Liver (tissue), 10 donors: ENCODE measurements at places on chromosomes 5 and 9. TPM values are rescaled to one million over a fixed set of nuclear protein-coding genes. Genes with fewer than 3 reads are reported as not detected.

GRCh38 chr5:126866851-126867636 lies 90.1 kb downstream of the LMNB1 start:
- H3K4me1 ChIP-seq, result no peaks in the 10 kb centered on the region
- H3K27me3 ChIP-seq, result no peaks in the 10 kb centered on the region
- no peak overlapping the region for H3K27ac ChIP-seq
- no peaks in the 10 kb centered on the region for H3K36me3 ChIP-seq

DNA sequence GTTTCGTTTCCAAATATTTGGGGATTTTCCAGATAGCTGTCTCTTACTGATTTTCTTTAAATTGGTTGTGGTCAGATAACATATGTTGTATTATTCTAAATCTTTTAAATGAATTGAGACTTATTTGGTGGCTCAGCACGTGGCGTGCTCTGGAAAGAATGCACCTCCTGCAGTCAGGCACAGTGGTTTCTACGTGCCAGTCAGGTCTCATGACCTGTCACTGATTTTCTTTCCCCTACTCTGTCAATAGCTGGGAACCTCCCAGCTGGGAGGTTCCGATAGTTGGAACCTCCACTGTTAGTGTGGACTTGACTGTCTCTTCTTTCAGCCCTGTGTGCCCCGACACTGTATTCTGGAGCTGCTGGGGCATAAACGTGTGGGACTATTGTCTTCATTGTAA lies 27.6 kb downstream of the TRIP13 start:
- H3K4me3 ChIP-seq, result no peak overlapping the region
- no peaks in the 10 kb centered on the region for H3K27me3 ChIP-seq
- H3K4me1 ChIP-seq, result no peaks in the 10 kb centered on the region
- no peaks in the 10 kb centered on the region for H3K36me3 ChIP-seq
- no peak for DNase-seq
- no peak overlapping the region for H3K27ac ChIP-seq

DNA sequence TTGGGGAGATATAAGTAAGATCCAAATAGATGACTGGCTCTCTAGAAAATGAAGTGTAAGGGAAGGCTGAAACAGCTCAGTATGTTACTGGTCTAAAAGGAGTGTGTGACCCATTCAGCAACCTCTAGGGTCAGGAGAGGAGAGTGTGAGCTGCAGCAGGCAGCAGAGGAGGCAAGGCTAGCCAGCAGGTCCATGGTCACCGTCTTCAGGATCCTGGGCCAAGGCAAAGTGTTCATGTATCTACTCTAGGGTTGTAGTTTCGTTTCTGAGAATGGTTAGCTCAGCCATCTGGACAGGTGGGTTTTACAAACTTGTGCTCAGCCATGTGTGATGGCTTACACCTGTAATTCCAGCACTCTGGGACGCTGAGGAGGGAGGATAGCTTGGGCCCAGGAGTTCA lies 13.7 kb downstream of the MYO10 start:
- no peaks in the 10 kb centered on the region for H3K27me3 ChIP-seq
- DNase-seq, result no peak
- H3K27ac ChIP-seq, result no peak overlapping the region
- no peak overlapping the region for H3K4me3 ChIP-seq
- no peaks in the 10 kb centered on the region for H3K36me3 ChIP-seq

- no peak for DNase-seq
- no peaks in the 10 kb centered on the region for H3K27me3 ChIP-seq
- no peak overlapping the region for H3K27ac ChIP-seq
- peaks cover 3% of the 10 kb centered on the region for H3K4me1 ChIP-seq
Measured at GRCh38 chr5:18702821-18703220, 1068.6 kb downstream of the TAF11L14 start.

DNA sequence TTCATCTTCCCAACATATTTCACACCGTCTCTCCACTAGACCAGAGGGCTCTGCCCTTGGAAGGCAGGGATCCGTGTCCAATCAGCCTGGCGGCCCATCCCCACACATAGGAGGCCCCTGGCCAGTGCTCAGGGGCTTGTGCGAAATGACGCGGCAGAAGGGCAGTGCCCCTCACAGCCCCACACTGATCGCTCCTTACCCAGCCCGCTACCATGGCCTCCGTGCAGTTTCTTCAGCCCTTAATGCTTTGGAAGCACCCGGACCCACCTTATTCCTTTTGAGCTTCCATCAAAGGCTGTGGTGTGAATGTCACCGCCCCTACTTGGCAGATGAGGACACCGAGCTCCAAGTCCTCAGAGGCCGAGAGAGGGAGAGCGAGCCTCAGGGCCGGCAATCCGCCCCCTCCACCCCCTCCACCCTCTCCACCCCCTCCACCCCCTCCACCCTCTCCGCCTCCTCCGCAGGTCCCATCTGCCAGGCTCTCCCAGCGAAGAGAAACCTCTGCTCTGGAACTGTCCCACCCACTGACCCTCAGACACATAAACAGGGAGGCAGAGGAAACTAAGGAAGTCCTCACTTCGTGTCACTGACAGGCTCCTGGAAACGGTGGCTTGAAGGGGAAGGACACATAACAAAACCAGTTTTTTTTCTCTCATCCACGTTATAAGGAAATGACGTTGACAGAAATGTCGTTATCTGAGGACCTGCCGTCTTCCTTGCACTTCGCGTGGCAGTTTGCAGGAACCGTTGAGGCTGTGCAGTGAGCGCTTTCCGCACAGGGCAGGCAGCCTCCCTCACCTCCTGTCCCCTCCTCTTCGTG lies 13.9 kb downstream of the QSOX2 start:
- no peaks in the 10 kb centered on the region for H3K36me3 ChIP-seq
- no peak overlapping the region for H3K4me3 ChIP-seq
- no peaks in the 10 kb centered on the region for H3K27me3 ChIP-seq

DNA sequence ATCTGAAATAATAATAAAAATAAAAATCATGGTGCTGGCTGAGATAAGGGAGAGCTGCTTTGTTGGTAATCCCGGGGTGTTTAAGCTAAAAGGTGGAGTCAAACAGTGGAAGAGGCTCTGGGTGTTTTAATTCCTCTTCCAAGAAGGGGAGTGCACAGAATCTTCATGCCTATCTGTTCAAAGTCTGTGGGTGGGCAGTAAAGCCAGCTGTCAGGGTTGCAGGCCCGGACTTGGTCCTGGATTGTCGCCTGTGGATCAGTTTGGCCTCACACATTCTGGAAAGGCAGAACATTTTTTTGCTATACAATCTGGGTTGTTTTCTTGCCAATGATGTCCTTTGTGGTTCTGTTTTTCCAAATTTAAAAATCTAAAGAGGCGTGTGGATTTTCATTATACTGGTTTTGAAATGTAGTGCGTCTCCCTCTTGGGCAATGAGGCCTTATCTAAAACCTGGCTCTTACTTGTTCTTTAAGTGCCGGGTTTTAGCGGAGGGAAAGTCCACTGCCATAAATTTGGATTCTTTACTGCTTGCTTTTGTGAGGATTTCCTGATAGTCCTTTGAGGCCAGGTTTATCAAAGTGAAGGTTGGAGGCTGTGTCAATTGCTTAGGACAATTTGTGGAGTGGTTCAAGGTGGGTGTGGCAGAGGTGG lies 5.8 kb downstream of the ANKDD1B start:
- no peak for DNase-seq
- H3K36me3 ChIP-seq, result no peaks in the 10 kb centered on the region
- H3K27ac ChIP-seq, result no peak overlapping the region
- H3K4me3 ChIP-seq, result no peak overlapping the region

- no peaks in the 10 kb centered on the region for H3K36me3 ChIP-seq
- H3K27ac ChIP-seq, result no peak overlapping the region
- H3K27me3 ChIP-seq, result no peaks in the 10 kb centered on the region
- H3K4me1 ChIP-seq, result no peaks in the 10 kb centered on the region
- DNase-seq, result no peak
Measured at GRCh38 chr9:110106661-110107060, 101.3 kb downstream of the C9orf152 start.

DNA sequence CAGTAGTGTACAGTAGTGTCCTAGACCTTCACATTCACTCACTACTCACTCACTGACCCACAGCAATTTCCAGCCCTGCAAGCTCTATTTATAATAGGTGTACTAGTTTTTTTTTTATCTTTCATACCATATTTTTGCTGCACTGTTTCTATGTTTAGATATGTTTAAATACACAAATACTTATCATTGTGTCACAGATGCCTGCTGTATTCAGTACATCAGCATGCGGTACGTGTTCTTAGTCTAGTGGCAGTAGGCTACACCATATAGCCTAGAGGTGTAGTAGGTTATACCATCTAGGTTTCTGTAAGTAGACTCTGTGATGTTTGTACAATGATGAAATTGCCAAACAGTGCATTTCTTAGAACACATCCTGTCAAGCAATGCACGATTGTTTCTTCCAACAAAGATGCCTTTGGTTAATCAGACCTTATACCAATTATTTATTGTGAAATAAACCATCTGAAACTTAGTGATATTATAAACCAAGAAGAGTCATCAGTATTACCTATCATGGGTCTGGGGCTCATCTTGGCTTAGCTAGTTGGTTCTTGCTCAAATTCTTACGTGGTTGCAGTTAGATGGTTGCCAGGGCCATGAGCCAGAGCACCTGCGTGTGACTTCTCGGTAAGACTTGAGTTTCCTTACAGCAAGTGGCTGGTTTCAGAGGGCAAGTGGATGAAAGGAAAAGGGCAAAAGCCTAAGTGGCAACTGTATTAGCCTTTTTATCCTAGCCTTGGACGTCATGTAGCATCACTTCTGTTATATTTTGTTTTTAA lies 41.1 kb downstream of the ERBIN start:
- H3K36me3 ChIP-seq, result no peaks in the 10 kb centered on the region
- no peak overlapping the region for H3K27ac ChIP-seq
- peaks cover 22% of the 10 kb centered on the region for H3K4me1 ChIP-seq
- no peak overlapping the region for H3K4me3 ChIP-seq
- no peaks in the 10 kb centered on the region for H3K27me3 ChIP-seq
- DNase-seq, result no peak

DNA sequence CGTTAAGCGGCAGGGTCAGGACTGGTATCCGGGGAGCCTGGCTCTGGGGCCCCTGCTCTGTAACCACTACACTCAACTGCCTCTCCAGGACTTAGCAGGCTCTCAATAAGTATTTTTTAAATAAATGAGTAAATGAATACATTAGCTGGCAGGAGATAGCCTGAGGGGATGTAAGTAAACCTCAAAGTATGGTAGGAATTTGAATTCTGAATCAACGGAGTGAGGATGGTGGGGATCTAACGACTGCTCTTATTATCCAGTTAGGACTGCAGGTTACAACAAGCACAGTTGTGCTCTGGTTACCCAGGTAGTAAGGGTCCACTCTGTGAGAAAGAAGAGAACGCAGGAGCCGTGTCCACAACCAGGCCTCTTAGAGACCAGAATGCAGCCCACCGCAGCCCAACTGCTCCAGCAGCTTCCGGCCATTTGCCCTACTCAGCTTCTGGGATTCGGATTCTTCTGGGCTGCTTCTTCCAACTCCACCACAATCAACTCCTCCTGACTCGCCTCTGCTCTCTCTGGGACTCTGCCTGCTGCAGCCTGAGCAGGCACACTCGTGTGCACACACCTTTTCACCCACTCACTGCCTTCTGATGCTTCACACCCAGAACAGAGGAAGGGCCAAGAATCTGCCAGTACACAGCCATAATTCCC lies 52.6 kb downstream of the MED27 start:
- no peak overlapping the region for H3K4me3 ChIP-seq
- no peaks in the 10 kb centered on the region for H3K27me3 ChIP-seq
- H3K36me3 ChIP-seq, result no peaks in the 10 kb centered on the region
- no peak for DNase-seq
- H3K27ac ChIP-seq, result no peak overlapping the region
- H3K4me1 ChIP-seq, result no peaks in the 10 kb centered on the region

Gene NDOR1
- polyA plus RNA-seq, result 2.5 TPM

Gene IL13
- not detected for polyA plus RNA-seq

Gene FGF10
- polyA plus RNA-seq, result 0.12 TPM

Gene KCNV2
- polyA plus RNA-seq, result not detected
